GM12865 (cell line): ENCODE measurements at places on chromosomes 3 and 15.

GRCh38 chr15:73387507-73388255, 18.9 kb upstream of the HCN4 start:
- DNase-seq, result no peak

DNA sequence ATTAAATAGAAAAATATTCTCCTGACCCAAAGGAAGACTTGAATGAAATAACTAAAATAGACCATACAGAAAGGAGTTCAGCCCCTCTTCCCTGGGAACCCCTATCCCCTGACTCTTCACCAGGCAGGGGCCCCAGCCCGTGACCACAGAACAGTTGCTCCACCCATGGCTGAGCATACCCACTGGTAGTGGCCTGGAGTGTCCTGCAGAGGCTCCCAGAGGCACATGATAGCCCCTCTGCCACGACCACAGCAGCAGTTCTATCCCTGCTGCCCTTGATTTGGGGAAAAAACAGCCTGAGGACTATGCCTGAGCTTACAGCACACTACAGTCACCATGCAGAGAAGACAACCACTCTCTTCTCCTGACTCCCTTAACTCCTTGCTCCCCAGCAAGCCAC, 31.8 kb downstream of the TTC14 start:
- peak; percentile 13 for DNase-seq

GRCh38 chr3:31117854-31118253, 223.4 kb upstream of the GADL1 start:
- no peak for DNase-seq

GRCh38 chr3:41751597-41751996, 210.3 kb downstream of the ULK4 start:
- DNase-seq, result no peak

- DNase-seq, result no peak
Measured at GRCh38 chr3:112742934-112743333, 102.0 kb upstream of the CCDC80 start.

GRCh38 chr3:18747383-18747782, 322.2 kb upstream of the SATB1 start:
- DNase-seq, result no peak

DNA sequence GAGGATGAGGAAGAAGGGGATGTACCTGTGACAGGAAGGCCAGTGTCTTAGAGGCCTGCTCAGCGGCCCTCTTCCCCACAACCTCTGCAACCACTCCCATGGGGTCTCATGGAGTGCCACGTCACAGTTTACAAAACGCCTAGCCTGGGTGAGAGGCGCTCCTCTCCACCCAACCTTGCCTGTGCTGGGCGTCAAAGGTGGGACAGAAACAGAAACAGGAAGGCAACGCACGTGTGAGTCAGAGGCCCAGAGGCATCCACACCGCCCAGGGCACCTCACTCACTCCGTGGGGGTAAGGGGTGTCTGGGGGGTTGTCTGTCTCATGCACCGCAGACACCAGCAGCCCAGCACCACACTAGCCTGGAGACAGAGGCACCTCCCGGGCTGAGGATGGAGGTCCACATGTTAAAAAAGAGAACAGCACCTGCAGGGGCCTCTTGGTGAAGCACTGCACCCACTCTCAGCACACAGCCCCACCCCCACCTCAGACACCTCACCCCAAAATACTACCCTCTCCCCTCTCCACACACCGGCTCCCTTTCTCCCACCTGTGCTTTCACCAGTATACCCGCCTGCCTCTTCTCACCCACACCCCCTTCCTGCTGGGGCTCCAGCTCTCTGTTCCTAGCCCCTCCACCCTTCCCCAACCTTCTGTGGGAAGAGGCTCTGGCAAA, 4.7 kb upstream of the CALML4 start:
- peak; percentile 61 for DNase-seq

DNA sequence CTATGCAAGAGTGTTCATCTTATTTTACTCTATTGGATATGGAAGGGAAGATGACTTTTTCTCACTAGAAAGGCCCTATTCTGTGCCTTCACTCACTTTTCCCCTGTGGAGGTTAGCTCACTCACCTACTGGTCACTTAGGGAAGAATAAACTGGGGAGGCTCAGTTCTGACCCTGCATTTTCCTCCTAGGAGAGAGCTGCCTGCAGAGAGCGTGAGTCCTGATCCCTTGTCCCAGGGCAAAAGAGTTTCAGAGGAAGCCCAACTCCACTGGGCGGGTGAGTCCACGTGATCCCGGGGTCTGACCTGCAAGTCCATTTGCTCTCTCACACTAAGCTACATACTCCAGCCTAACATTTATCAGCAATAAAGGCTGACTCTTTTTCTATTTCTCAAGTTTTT, 8.4 kb downstream of the MORC1 start:
- no peak for DNase-seq

DNA sequence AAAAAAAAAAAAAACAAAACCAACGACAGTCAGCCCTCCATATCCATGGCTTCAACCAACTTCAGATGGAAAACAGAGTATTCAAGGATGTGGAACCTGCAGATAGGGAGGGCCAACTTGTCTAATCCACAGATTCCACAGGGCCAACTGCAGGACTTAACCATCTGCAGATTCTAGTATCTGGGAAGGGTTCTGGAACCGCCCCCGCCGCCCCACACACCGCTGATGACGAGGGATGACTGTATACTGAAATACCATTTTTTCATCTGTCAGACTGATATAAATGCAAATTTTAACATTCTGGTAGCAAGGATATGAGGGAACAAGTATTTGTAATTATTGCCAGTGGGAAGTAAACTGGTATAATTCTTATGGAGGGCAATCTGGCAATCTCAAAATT, 29.5 kb downstream of the ADPGK start:
- no peak for DNase-seq

GRCh38 chr15:31435912-31436628, 109.4 kb downstream of the KLF13 start:
- DNase-seq, result peak; percentile 60

- DNase-seq, result peak; percentile 82
Measured at GRCh38 chr3:52444860-52445793, at the start of gene SEMA3G. Gene SEMA3G (minus strand): TSS chr3:52445103. CDS start chr3:52445027, 76 bp downstream.

- DNase-seq, result no peak
Measured at GRCh38 chr15:32824777-32825176, 107.0 kb downstream of the GREM1 start.

- DNase-seq, result no peak
Measured at GRCh38 chr3:155318740-155319139, 25.3 kb upstream of the STRIT1 start.

GRCh38 chr3:145785668-145786067, 375.3 kb downstream of the PLOD2 start:
- DNase-seq, result no peak

DNA sequence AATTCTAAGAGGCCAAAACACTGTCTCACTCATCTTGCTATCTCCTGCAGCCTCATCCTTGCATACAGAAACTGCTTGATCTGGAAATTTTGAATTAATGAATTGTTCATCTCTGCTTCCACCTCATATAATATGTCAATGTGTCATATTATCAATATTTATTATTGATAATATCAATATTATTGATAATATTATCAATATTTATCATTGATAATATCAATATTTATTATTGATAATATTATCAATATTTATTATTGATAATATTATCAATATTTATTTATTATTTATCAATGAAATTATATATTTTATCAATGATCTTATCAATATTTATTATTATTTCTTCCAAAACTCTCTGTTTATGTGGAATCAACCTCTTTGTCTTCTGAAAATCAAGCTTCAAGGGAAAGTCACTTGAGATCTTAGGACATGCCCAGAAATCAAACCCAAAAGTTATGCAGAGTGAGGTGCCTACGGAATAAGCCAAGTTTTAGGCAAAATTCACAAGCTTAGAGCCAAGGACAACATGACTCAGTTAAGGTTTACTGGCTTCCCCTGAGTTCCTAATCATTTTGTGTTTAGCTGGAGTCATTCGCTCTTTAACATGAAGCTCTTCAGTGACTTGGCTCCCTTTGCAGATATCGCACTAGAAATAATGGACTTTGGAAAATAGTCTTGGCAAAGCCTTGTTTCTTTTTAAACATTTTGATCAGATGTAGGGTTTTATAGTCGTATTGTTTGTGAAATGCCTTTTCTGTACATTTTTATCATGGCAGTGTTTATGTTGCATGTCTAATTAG, 297.1 kb upstream of the RARB start:
- DNase-seq, result no peak

DNA sequence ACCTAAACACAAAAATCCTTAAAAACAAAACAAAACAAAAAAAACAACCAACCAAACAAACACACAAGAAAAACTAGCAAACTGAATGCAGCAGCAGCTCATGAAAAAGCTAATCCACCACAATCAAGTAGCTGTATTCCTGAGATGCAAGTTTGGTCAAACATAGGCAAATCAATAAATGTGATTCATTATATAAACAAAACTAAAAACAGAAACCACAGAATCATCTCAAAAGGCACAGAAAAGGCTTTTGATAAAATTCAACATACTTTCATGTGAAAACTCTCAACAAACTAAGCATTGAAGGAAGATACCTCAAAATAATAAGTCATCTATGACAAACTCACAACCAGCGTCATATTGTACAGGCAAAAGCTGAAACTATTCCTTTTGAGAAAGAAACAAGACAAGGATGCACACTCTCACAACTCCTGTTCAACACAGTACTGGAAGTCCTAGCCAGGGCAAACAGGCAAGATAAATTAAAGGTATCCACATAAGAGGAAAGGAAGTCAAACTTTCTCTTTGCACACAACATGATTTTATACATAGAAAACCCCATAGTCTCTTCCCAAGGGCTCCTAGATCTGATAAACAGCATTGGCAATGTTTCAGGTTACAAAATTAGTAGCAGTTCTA, 495.1 kb upstream of the SGO1 start:
- no peak for DNase-seq

GRCh38 chr3:191348098-191348497, 17.8 kb upstream of the UTS2B start:
- no peak for DNase-seq

- no peak for DNase-seq
Measured at GRCh38 chr15:100372739-100373119, 31.0 kb upstream of the ADAMTS17 start.

DNA sequence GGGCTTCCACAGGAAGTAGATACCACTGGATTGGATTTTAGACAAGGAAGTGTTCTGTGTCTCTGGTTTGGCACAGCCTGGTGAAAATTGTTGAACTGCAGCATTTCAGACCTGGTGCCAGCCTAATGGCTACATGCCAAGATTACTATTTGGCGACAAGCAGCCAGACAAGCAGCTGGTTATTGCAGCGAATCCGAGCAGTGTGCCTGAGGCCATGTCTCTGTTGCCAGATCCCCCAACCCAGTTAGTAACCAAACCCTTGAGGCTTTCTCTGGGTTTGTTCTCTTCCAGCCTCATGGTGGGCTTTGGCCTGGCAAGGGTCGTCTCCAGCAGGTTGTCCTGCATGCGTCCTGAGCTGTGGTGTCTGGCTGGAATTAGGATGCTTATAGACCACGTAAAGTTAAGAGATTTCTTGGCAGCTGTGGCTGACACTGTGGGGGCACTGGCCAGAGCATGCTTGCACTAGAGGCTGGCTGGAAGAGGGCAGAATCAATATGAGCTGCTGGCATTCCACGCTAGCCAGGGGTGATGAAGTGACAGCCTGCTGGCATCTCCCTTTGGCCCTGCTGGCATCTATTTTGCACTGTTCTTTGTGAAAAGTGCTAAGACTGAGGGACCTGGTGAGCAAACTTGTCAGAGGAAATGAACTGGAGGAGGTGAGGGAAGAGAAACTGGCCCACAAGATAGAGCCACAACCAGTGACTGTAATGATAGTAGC, 172.6 kb downstream of the RBMS3 start:
- DNase-seq, result no peak

DNA sequence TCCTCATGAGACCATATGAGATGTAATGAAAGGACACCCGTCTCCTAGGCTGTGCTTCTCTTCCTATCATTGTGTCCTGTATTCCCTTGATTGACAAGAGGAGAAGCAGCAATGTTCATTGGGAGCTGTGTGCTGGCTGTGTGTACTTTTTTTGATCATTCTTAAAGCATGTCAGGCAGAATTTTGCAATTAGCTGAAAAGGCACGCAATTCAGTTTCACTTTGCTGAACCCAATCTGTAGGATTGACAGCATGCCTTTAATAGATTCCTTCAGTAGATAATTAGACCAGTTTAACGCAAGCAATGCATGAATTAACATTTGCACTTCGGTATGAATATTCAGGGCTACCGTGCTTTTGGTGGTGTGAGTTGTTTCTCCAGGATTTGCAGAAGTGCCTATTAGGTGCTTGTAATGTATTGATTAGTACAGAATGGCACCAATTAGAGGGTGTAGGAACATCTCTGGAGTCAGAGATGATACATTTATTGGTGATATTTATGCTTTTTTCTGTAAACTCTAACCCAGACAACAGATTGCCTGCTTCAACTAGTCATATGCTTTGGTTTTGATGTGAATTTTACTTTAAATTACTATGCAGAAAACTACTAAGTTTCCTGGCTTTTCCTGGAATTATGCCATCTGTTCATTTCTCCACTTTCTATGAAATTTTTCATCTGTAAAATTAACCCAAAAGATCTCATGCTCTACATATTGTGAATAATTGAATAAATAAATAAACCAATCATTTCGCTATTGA, 114.3 kb downstream of the NSUN3 start:
- DNase-seq, result no peak

DNA sequence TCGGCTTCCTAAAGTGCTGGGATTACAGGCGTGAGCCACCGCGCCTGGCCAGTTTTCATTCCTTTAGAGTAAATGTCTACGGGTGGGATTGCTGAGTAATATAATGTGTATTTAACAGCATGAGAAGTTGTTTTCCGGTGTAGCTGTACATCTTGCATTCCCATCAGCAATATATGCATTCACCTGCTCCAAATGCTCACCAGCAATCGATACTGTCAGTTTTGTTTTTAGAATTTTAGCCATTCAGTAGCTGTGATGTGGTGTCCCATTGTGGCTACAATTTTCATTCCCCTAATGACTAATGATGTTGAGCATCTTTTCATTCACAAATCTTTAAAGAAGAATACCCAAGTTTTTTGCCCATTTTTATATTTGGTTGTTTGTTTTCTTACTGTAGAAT, 134.8 kb upstream of the RGMA start:
- peak; percentile 53 for DNase-seq

GRCh38 chr3:41598402-41599126, 363.3 kb downstream of the ULK4 start:
- DNase-seq, result no peak

DNA sequence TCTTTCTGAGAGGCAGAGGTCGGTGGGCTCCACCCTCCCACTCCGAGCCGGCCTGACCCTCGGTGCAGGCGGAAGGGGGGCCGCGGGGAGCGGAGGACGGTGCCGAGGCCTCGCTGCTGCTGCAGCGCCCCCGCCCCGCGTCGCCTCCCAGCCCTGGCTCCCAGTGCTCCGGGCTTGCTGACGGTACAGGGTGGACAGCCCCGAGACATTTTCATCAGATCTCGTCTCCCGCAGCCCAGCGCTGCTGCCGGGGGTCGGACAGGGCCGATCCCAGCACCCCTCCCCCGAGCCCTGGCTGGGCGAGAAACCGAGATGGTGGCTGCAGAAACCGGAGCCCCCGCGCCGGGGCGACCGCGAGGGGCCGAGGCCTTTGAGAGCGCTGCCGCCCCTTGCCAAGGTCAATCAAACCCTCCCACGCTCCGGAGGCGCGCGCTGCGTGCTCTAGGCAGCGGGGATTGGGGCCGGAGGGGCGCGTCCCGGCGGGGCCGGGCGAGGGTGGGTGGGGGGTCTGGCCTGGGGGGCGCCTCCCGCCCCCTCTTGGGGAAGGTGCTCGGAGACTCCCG, 42.5 kb downstream of the EPHB3 start:
- no peak for DNase-seq
